Hypothalamus (tissue), 51 donors: ENCODE measurements at places on chromosomes 16 and 17.

GRCh38 chr17:81251709-81252301 lies 12.7 kb downstream of the NDUFAF8 start:
- DNase-seq = no peak

DNA sequence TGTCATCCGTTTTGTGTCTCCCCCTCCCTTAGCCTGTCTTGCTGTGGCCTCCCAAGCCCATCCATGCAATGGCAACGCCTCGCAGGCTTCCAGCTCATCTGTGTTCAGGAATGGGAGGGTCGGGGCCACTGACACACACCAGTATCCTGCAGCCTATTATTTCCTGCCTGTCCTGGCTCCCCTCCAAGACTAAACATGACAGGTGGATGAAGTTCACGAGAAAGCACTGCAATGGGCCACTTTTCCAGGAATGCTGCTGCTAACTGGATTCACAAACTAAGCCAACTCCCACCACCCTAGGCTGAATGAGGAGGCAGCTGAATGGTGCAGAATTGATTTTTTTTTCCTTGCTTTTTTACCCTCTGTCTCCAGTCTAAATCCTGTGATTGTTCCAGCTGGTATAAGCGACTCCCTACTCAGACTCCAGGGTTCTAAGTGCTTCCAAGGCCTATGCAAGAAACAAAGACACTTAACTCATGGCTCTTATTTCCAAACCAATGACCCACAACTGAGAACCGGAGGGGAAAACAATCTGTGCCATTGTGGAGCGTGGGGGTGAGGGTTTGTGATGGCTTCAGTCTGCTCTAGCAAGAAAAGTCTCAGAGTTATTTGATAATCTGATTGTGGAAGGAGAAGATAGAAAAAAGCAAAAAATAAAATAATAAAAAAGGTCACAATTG lies 23.3 kb downstream of the TMEM100 start:
- no peak for DNase-seq

- no peak for DNase-seq
These were observed 76.5 kb upstream of the NUDT7 start for GRCh38 chr16:77645764-77646163.

DNA sequence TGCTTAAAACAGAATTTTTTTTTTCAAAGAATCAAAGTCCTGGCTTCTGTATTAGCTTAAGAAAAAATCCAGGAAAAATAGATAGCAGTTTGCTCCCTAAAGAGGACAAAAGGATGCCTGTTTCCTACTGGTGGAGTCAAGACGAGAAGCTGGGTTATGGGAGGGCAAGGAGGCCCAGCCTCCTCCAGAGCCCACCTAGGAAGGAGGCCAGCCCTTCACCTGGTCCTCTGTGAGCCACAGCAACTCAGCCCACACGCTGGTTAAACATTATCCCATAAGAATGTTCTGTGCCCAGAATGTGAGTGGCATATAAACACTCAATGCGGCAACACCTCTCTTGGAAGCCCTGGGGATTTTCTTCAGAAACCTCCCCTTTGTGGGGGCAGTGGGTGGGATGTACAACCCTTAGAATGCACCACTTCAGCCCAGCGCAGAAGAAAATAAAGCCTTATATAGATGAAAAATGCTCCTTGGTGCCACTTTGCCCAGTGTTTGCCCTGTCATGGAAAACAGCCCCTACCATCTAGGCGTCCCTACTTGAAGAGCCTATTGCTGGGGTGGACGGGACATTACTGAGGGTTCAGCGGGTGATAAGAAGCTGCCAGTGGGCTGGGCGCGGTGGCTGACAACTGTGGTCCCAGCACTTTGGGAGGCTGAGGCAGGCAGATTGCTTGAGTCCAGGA lies 48.0 kb downstream of the TEKT5 start:
- DNase-seq = no peak

GRCh38 chr17:4539025-4539424 lies 16.2 kb downstream of the MYBBP1A start:
- no peak for DNase-seq

DNA sequence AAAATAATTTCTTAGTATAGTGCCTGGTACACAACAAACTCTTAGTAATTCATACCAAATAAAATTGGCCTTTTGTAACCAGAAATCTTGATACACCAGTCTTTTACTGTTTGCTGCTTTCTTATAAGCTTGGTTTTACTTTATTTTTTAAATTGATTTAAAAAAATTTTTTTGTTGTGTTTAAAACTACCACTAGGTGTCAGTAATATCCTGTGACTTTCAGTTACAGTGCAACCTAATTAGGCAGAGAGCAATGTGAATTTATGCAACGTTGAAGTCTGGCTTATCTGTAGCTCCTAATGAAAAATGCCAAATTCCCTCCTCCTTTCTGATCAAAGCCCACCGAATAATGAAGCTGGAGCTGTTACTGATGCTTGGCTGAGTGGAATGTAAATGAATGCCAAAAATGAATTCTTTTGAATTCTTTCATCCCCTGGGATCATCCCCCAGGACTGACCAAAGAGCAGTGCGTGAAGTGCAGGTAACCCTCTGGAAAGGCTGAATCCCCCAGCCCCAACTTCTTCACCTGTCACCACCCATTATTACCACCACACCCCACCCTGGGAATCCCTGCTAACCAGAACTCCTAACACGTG lies 3.8 kb downstream of the ERCC4 start:
- no peak for DNase-seq

- DNase-seq = no peak
These were observed 15.0 kb downstream of the CENPX start for GRCh38 chr17:82007495-82008257.

DNA sequence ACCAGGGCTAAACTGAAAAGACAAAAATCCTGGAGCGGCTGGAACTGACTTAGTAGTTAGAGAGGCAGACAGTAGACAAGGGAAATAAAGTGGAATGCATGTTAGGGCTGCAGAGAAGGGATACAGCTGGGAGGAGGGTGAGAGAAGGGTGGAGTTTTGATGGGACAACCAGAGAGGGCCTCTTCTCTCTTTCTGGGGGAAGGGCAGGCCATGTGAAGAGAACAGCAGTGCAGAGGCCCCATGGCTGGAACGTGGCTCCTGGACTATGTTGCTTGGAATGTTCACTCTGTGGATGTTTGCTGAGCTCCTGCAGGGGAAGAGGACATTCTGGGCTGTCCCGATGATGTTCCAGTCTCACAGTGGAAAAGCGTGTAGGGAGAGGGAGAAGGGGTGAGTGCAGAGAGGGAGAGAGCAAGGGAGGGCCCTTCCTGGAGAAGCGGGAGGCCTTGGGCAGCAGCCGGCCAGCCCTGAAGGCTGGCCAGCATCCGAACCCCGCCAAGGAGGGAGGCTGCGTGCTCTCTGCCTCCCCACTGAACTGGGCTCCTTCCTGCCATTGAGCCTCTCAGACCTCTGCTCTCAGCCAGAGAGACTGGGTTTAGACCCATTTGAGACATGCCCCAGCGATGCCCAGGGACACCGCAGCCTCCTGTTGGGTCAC lies 33.1 kb upstream of the GSE1 start:
- DNase-seq = no peak

DNA sequence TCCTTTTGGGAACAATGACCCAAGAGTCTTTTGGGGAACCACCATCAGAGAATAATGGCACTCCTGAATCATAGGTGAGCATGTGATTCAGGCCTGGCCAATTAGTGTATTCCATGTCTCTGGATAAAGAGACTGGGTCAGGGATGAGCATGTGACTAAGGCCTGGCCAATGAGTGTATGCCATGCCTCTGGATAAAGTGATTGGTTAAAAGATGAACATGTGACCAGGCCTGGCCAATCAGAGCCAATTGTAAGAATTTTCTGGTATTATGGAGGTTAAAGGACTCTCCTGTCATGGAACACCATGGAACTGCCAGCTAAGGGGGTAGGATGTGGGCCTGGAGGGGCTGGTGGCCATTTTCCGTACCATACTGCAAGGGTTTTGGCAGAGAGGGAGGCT lies 194.3 kb downstream of the C16orf78 start:
- DNase-seq = no peak

DNA sequence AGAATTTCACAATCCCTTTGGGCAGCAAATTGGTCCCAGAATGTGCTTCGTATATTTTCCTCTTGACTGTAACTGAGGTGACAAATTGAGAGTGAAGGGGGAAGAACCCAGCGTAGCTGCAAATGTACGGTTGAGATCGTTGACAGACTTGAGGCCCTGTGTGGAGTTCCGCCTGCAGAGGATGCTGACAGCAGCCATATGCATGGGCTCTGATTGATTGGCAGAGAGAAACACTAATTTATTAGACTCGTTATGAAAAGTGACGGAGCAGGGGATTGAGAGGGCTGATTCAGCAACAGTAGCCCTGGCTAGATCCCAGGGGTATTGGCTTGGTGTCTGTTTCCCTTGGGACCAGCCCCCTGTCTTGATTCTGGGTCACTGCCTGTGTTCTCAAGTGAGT lies 930.1 kb upstream of the EEF2KMT start:
- DNase-seq = no peak

DNA sequence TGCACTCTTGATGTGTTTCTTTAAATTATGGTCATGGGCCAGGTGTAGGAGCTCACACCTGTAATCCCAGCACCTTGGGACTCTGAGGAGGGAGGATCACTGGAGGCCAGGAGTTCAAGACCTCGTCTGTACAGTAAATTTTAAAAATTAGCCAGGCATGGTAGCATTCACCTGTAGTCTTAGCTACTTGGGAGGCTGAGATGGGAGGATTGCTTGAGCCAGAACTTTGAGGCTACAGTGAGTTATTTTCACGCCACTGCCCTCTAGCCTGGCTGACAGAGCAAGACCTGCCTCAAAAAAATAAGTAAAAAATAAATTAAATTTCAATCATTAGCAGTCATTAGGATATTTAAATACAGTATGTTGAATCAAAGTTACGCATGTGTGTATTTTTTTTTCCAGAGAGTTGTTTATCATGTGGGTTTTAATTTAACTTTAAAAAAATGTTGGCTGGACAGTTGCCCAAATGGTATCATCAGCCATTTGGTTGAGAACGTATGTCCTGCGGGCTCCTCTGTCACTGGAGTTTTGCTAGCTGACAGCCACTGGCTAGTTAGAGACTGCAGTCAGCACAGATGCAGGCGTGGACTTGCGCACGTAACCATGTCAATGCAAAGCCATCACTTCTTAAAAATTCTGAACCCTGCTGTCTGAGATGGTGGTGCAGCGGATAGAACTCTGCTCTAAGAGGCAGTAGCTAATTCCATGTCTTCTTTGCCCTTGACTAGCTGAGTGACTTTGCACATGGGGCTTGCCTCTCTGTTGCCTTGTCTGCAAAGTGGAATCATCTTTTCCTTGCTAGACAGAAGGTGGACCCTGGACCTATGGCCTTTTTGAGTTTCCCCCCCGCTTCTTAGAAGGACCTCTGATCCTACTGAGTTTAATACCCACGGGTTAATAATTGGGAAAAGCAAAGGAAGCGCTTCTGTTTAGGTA lies 40.0 kb downstream of the MAPT start:
- DNase-seq = no peak

GRCh38 chr16:28189245-28189644 lies 22.5 kb downstream of the XPO6 start:
- DNase-seq = no peak

GRCh38 chr16:18969855-18970240 lies 13.9 kb upstream of the TMC7 start:
- DNase-seq = no peak

DNA sequence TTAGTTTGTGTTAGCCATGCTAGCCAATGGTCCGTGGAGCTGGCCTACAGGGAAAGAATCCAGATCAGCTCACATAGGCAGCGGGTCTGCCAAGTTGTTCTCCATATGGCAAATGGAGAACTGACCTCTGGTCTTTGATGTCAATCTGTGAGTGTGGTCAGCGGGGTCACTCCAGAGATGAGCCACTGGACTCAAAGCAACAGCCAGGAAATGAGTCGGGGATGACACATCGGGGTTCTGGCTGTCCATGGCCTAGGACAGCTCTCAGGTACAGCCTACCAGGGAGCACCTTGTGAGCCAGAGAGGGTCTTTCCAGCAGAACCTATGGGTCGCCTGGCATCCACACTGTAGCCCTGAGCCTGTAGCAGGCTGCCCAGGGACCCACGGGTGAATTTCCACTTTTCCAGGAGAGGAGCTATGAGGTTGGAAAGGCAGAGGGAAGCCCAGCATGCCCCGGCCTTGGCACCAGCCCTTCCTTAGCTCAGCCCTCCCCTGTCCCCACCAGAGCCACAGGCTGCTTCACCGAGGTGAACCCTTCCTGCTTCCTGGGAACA lies 203.0 kb upstream of the TNRC6C start:
- DNase-seq = no peak

DNA sequence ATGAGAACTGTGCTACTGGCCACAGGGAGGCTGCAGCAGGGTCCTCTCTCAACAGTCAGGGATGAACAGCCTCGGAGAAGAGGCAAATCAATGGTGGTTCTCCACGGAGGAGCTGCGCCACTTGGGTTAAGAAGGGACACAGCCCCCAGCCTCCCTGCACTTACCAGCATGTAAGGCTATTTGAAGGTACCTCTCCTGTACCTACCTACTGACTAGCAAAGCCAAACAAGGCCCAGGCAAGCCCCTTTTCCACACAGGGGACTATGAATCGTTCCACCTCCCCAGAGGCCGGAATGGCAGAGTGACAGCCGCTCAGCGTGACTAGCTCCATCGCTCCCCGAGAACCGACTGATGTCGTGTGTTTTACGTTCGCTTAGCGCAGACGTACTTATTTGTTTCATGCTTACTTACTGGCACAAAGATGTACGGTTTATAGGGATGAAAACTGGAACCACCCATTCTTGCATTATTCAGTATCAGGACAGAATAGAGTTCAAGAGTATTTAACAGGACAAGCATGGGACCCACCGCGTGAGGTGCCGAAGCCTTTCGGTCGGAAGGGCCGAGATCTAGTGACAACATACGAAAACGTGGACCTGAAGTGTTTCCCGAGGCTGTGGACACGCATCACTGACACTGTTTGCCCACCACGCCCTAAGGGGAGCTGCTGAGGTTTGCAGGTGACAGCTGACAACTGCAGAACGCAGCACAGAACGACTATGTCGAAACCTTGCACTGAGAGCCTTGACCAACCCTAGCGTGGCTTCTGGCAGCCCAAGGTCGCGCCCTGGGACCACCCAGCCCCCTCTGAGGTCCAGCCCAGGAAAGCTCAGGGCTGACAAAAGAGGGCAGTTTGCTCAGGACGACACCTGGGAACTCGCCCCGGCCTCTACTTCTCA lies 1.0 kb downstream of the TEPSIN start:
- DNase-seq = no peak

DNA sequence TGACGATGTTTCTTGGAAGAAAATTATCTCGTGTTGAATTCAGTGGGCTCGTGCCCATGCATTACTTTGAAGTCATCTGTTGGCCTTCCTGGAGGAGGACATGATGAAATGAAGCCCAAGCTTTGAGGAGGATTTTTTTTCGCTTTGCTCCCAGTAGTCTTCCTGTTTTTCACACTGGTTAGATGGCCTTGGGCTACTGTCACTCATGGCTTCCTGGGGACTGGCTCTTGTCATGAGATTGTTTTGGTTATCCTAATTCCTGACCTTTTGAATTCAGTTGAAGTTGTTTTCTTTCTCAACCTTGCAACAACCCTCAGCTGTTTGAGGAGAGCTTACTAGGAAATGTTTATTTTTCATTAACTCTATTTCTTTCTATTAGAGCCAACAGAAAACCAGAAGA lies 430.7 kb downstream of the HS3ST3B1 start:
- no peak for DNase-seq

DNA sequence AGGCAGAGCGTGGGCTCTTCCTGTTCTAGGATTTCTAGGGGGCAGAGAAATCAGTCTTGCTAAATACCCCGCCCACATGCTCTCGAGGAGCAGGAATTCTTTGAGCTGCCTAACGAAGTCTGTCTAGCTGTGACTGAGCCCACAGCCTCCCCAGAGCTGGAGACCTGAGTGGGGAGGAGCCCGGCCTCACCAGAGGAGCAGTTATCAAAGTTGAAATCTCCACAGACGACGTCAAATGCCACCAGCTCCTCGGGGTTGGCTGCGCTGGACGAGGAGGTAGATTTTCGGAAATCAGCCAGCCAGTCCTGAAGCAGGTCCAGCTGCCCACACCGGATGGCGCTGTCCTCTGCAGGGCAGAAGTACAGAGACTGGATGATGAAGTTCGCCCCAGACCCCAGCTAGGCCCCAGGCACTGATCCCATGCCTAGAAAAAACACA lies 53.8 kb downstream of the PRMT7 start:
- DNase-seq = no peak
